ENCODE measurements at places on chromosomes 4 and X.

DNA sequence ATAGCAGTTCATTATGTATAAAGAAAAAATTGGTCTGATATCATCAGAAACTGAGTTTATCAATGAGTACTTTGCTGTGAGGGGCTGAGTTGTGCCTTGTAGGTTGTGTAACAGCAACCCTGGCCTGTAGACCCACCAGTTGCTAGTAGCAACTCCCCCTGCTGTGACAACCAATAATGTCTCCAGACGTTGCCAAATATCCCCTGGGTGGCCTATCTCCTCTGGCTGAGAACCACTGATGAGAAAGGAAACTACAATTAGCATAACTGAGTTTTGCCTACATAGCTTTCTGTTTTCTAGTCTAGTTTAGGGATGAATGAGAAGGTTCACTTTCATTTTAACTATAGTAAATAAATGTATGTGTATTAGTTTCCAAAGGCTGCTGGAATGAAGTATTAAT is 234.1 kb downstream of the CPE start:
- DNase-seq, result no peak

DNA sequence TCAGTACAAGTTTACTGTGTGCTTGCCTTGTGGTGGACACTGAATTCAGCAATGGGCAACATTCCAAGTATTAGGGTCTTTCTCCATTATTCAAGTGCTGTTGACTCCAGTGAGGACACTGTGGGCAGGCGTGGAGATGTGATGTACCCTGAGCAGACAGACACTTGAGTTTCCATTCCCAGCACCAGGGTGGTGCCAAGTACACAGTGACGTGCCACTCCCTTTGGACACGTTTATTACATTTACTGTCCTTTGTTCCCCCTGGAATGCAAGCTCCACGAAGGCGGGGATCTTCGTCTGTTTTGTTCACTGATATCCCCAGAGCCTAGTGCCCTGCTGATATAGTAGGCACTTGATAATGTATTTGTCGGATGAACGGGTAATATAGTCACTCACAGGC is 130.6 kb upstream of the STX18 start:
- no peak for DNase-seq

DNA sequence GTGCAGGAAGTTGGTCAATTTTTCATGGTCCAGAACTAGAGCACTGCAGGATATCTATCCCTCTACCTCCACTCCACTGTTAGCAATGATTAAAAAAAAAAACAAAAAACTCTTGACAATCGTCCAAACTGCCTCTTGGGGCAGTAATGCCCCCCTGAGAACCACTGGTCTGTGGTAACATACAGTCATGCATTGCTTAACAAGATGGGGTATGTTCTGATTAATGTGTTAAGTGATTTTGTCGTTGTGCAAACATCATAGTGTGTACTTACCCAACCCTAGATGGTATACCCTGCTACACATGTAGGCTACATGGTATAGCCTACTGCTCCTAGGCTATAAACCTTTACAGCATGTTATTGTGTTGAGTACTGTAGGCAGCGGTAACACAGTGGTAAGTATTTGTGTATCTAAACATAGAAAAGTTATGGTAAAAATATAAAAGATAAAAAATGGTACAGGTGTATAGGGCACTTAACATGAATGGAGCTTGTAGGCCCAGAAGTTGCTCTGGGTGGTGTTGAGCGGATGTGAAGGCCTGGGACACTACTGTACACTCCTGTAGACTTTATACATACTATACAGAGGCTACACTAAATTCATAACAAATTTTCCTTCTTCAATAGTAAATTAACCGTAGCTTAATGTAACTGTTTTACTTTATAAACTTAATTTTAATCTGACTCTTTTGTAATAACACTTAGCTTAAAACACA is 34.1 kb downstream of the ART3 start:
- peak; percentile 16 for DNase-seq

GRCh38 chr4:125440814-125441213 is 126.1 kb downstream of the FAT4 start:
- no peak for DNase-seq

- no peak for DNase-seq
Measured at GRCh38 chrX:33207056-33207455, 4.3 kb downstream of the DMD start.

- DNase-seq, result no peak
Measured at GRCh38 chr4:10773656-10774055, 89.1 kb upstream of the CLNK start.

DNA sequence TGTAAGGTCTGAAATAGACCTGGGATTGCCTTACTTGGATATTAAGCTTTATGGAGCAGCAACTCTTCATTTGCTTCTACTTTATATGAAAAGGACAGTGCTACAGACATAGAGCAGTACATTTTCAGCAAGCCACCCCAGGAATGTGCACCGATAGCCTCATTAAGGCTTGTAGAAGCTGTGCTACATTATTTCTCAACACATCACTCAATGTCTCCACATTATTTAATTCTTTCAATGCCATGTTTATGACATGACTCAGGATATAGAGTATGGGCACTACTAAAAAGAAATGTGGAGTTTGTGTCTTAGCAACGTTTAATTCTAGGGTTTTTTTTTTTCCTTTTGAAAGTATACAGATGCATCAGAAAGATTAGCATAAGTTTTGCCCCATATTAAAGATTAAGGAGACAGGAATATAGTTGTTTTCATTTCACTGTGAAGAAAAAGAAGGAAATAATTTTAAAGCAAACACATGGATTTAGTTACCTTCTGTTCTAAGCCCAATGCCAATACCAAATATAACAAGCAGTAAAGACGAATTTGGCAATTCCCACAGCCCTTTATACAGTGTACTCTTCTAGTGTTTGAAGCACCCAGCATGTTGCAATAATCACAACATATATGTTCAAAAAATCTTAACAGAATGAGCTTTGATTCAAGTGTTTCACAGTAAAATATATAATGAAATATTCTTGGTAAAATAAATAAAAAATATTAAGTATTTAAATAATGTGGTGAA is 2140.1 kb upstream of the AGA start:
- no peak for DNase-seq

GRCh38 chrX:46381630-46382029 is 163.6 kb downstream of the ZNF674 start:
- DNase-seq, result peak; percentile 19

DNA sequence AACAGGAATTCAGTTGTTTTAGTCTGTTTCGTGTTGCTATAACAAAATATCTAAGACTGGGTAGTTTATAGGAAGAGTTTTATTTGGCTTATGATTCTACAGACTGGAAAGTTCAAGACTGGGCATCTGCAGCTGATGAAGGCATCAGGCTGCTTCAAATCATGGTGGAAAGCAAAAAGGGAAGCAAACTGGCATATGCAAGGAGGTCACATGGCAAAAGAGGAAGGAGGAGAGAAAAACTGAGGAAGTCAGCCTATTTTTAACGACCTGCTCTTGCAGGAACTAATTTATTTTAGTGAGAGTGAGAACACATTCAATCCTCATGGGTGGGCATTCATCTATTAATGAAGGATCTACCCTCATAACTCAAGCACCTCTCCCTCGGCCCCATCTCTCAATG is 363.1 kb upstream of the HS3ST1 start:
- DNase-seq, result no peak

GRCh38 chr4:15234116-15234855 is 193.5 kb upstream of the C1QTNF7 start:
- peak; percentile 30 for DNase-seq

- no peak for DNase-seq
Measured at GRCh38 chr4:87274803-87275202, 47.9 kb downstream of the HSD17B13 start.

GRCh38 chr4:113781439-113782040 is 20.0 kb upstream of the CAMK2D start:
- no peak for DNase-seq
